ENCODE measurements at places on chromosomes 12 and 14.
A peak's percentile ranks its signal among the peaks of the same experiment; 100 is the strongest.

DNA sequence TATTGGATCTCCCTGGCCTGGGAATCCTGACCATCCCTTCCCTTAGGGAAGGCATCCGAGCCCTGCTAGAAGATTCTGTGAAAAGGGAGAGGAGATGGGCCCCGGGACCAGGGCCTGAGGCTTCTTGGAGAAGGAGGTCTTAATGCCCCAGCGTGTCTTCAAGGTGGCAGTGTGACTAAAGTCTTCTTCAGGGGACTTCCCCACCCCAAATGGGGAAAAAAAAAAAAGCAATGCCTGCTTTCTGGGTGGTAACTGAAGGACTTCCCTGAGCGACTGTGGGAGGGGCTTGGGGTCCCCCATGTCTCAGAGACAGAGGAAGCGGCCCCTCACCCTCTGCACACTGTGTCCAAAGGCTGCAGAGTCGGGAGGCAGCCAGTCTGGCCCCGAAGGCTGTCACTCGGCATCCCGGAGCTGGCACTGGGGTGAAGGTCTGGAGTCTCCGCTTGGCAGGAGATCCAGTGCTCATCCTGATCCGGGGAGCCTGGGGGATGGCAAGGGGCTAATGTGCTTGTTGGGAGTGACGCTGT, 7.8 kb upstream of the PGF start:
- H3K27ac ChIP-seq = no peak overlapping the region
- H3K27me3 ChIP-seq = no peaks in the 10 kb centered on the region
- H3K4me3 ChIP-seq = no peak overlapping the region
- DNase-seq = no peak

- H3K4me1 ChIP-seq = peaks cover 3% of the 10 kb centered on the region
- H3K27me3 ChIP-seq = no peaks in the 10 kb centered on the region
- no peak for DNase-seq
- peak overlapping the region; percentile 85 for H3K27ac ChIP-seq
- H3K36me3 ChIP-seq = no peaks in the 10 kb centered on the region
Observed at GRCh38 chr12:49843411-49843810, 505 bp upstream of the BCDIN3D start.

DNA sequence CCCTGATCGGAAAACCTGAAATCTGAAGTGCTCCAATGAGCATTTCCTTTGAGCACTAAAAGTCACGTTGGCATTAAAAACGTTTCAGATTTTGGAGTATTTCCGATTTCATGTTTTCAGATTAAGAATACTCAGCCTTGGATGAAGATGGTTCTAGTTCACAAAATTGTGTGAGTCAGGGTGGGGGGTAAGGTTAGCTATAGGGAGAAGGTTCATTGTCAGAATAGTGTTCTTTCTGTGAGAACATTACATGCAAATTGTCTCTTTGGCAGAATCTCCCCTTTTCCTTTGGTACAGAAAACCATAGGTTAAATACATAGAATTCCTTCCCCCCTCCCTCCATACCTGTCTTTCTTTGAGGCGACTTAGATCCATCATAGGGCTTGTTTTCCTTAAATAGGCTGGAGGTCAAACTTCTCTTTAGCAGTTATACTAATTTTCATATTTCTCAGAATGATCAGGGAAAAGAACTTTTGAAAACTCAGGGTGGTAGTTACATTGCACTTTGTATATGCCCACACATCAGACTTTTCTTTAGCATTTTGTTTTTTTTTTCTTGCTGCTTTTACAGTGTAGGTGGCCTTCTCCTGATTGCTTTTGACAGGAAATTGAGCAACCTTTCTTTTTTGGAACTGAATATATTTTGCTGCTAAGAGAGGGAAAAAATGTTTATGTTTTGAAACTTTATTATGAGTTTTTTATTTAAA, 503.5 kb downstream of the PCNX1 start:
- no peaks in the 10 kb centered on the region for H3K4me1 ChIP-seq
- DNase-seq = no peak
- H3K27ac ChIP-seq = no peak overlapping the region
- no peaks in the 10 kb centered on the region for H3K27me3 ChIP-seq
- H3K36me3 ChIP-seq = no peaks in the 10 kb centered on the region

DNA sequence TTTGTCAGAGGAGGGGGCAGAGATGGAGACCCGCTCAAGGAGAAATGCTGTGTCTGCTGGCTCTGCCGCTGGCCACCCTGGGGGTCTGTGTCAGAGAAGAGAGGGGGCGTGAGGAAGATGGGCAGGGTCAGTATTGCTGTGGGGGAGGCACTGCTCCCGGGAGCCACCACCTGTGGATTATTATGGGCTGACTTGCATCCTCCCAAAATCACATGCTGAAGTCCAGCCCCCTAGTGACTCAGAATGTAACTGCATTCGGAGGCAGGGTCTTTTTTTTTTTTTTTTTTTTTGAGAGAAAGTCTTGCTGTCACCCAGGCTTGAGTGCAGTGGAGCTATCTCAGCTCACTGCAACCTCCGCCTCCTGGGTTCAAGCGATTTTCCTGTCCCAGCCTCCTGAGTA, 12.3 kb downstream of the ABCD4 start:
- H3K36me3 ChIP-seq = no peaks in the 10 kb centered on the region
- no peaks in the 10 kb centered on the region for H3K27me3 ChIP-seq
- no peaks in the 10 kb centered on the region for H3K4me1 ChIP-seq
- no peak for DNase-seq
- no peak overlapping the region for H3K4me3 ChIP-seq
- H3K27ac ChIP-seq = no peak overlapping the region

DNA sequence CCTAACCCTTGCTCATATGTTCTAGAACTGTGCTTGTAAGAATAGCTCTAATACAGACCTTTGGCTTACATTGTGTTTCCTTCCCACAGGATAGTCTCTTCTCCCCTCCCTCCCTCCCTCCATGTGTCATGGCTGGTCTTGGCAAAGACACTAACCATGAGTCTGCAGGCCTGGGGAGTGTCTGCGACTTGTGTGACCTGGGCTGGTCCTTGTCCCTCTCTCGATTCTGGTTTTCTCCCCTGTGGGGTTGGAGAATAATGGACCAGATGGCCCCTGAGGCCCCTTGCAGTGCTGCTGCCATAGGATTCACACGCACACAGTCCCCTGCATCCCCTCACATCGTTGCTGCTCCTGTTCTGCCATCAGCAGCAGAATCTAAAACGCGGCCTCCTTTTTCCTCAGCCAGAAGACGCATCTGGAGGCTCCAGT, 30.3 kb downstream of the DEGS2 start:
- H3K4me1 ChIP-seq = peaks cover 4% of the 10 kb centered on the region
- H3K27me3 ChIP-seq = no peaks in the 10 kb centered on the region
- H3K27ac ChIP-seq = peak overlapping the region; percentile 19
- H3K36me3 ChIP-seq = no peaks in the 10 kb centered on the region
- H3K4me3 ChIP-seq = no peak overlapping the region
- DNase-seq = no peak

- no peak for DNase-seq
- no peaks in the 10 kb centered on the region for H3K4me1 ChIP-seq
- H3K27ac ChIP-seq = no peak overlapping the region
- H3K36me3 ChIP-seq = no peaks in the 10 kb centered on the region
Observed at GRCh38 chr14:87955501-87955900, 37.5 kb downstream of the GALC start.

- H3K27me3 ChIP-seq = no peaks in the 10 kb centered on the region
- H3K27ac ChIP-seq = no peak overlapping the region
- H3K4me1 ChIP-seq = no peaks in the 10 kb centered on the region
- DNase-seq = no peak
- H3K4me3 ChIP-seq = no peak overlapping the region
Observed at GRCh38 chr12:122006186-122006926, 15.3 kb upstream of the BCL7A start.

DNA sequence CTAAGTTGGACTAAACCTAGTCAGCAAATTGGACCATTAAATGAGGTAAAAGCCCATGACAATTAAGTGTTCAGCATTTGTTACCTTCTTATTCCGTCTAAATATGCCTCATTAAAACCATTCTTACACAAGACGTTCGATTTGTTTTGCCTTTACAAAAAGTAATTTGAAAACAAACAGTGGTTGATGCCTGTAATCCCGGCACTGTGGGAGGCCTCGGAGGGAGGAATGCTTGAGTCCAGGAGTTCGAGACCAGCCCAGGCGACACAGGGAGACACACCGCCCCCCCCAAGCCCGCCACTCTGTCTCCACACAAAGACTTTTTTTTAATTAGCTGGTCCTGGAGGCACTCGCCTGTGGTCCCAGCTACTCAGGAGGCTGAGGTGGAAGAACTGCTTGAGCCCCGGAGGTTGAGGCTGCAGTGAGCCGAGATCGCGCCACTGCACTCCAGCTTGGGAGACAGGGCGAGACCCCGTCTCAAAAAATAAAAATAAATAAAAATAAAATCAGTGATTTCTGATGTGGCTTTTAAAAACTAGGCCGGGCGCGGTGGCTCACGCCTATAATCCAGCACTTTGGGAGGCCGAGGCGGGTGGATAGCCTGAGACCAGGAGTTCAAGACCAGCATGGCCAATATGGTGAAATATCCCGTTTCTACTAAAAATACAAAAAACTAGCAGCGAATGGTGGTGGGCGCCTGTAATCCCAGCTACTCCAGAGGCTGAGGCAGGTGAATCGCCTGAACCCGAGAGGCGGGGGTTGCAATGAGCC, 856 bp upstream of the EIF4B start:
- DNase-seq = peak; percentile 23
- peak overlapping the region; percentile 97 for H3K4me3 ChIP-seq
- H3K4me1 ChIP-seq = peaks cover 9% of the 10 kb centered on the region
- H3K27ac ChIP-seq = peak overlapping the region; percentile 95
- no peaks in the 10 kb centered on the region for H3K36me3 ChIP-seq

GRCh38 chr12:54858562-54858961, 4.2 kb downstream of the MUCL1 start:
- H3K4me3 ChIP-seq = no peak overlapping the region
- H3K27ac ChIP-seq = no peak overlapping the region
- no peaks in the 10 kb centered on the region for H3K27me3 ChIP-seq
- H3K36me3 ChIP-seq = no peaks in the 10 kb centered on the region

DNA sequence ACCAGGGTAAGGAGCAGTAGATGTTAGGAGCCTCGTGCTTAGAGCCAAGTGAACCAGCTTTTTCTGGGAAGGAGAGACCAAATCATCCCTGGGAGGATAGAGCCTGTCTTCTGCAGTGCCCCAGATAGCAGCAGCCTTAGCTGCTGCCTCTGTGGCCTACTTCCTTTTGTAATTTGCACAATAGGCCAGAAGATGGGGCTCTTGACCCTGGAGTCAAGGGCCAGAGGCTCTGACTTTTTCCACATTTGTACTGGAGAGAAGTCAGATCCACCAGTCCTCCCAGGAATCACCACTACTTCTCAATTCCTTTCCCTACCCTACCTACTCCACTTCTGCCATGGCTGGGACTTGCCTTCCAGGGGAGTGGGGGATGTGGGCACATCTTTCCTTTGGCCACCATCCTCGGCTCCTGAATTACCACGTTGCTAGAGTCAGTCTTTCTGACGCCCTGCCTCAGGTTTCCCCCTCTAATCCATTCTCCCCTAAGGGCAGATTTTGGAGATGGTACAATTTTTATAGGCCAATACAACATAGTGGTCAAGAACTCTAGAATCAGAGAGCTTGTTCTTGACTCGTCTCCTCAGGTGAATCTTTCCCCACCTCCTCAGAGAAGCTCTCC, 3.3 kb upstream of the SLC4A8 start:
- no peaks in the 10 kb centered on the region for H3K27me3 ChIP-seq
- no peak for DNase-seq
- no peaks in the 10 kb centered on the region for H3K36me3 ChIP-seq
- no peak overlapping the region for H3K27ac ChIP-seq
- no peak overlapping the region for H3K4me3 ChIP-seq
- no peaks in the 10 kb centered on the region for H3K4me1 ChIP-seq

DNA sequence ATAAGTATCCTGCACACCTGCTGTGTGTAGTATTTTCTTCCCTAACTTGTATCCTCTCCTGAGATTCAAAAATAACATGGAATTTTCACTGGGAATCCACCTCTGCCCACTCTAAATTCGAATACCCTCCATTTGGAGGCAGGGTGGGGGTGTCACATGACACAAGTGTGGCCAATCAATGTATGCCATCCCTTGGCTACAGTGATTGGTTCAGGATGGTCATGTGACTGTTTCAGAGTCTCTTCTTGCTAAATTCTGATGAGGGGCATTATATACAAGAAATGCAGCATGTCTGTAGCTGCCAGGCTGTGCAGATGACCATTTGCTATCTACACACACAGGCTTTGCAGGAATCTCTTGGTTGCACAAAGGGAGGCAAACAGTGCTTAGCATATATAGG, 86.8 kb upstream of the TMEM132C start:
- H3K4me3 ChIP-seq = no peak overlapping the region
- no peak overlapping the region for H3K27ac ChIP-seq
- no peak for DNase-seq
- no peaks in the 10 kb centered on the region for H3K27me3 ChIP-seq
- H3K4me1 ChIP-seq = no peaks in the 10 kb centered on the region

- H3K27ac ChIP-seq = no peak overlapping the region
- H3K27me3 ChIP-seq = no peaks in the 10 kb centered on the region
Observed at GRCh38 chr14:96754845-96755184, 42.4 kb upstream of the VRK1 start.

GRCh38 chr14:58072288-58073071, 79.5 kb downstream of the ARMH4 start:
- H3K27me3 ChIP-seq = no peaks in the 10 kb centered on the region
- no peaks in the 10 kb centered on the region for H3K36me3 ChIP-seq
- no peak overlapping the region for H3K4me3 ChIP-seq
- H3K27ac ChIP-seq = no peak overlapping the region
- DNase-seq = peak; percentile 39

GRCh38 chr14:35333797-35334743, 41.9 kb downstream of the PSMA6 start:
- H3K4me1 ChIP-seq = peaks cover 23% of the 10 kb centered on the region
- no peak for DNase-seq
- no peaks in the 10 kb centered on the region for H3K36me3 ChIP-seq
- no peak overlapping the region for H3K4me3 ChIP-seq
- peak overlapping the region; percentile 94 for H3K27ac ChIP-seq

DNA sequence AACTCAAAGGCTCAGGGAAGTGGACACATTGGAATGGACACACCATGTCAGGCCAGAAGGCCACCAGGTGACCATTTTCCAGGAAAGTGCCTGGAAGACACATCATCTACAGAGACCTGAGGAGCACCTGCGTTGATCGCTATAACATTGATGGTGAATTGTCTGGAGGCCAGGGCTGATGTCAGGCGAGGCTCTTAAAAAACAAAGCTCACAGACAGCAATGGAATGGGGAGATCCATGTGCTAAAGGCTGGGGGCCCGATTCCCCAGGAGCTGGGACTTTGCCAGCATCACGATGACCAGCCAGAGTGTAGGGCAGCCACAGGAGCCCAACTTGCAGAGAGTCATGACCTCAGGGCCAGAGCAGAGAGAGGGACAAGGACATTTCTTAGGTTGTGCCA, 30.3 kb downstream of the DIO3 start:
- H3K27ac ChIP-seq = no peak overlapping the region
- no peaks in the 10 kb centered on the region for H3K27me3 ChIP-seq
- H3K36me3 ChIP-seq = no peaks in the 10 kb centered on the region
- H3K4me1 ChIP-seq = no peaks in the 10 kb centered on the region
- no peak for DNase-seq
- H3K4me3 ChIP-seq = no peak overlapping the region

GRCh38 chr12:122158700-122159285, 15.2 kb downstream of the IL31 start:
- H3K4me1 ChIP-seq = no peaks in the 10 kb centered on the region
- no peaks in the 10 kb centered on the region for H3K36me3 ChIP-seq

- H3K4me3 ChIP-seq = no peak overlapping the region
- peak overlapping the region; percentile 76 for H3K27ac ChIP-seq
- peak; percentile 88 for DNase-seq
- peaks cover 20% of the 10 kb centered on the region for H3K4me1 ChIP-seq
- H3K27me3 ChIP-seq = no peaks in the 10 kb centered on the region
- H3K36me3 ChIP-seq = no peaks in the 10 kb centered on the region
Observed at GRCh38 chr12:27549801-27550652, 26.0 kb downstream of the PPFIBP1 start.
